Activated naive CD8-positive, alpha-beta T cell treated with anti-CD3 and anti-CD28 coated beads, Interleukin-2, amount 50 U/mL, for 16 hours (primary cell): ENCODE measurements at places on chromosomes 2 and 18.

- DNase-seq = no peak
Observed at GRCh38 chr2:167857416-167857815, 390.0 kb downstream of the STK39 start.

GRCh38 chr18:48889115-48889941 is 61.4 kb downstream of the SMAD7 start:
- DNase-seq = no peak

DNA sequence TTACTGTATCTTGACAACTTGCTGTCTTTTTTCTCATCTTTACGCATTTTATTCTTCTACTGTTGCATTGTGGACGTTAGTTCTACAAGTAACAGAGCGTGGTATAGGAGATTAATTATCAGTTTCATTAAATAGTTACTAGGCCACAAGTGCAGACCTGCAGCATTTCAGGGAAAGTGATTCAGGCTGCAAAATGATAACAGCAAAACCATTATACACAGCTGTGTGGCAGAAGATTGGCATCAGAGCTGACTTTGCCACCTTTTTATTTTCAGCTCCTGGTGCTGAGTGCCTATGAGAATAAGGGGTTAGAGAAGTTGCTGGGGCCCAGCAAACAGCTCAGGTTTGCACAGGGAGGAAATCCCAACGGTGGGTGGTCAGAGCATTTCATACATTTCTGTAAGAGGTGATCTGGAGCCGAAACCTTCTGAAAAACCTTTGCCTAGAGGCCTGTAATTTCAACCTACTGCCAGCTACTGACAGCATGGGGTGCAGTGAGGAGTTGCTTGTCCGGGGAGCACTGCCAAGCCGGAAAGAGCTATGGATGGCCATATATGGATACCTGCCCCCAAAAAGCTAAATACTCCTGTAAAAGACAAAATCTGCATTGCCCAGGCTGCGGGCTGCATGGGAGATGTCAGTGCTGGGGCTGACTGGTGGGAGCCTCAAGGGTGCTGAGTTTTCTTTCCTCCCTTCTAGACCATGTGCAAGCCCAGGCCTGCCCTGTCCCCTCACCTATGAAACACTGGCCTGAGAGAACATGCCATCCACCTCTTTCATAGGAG is 2.7 kb upstream of the CCBE1 start:
- DNase-seq = no peak

DNA sequence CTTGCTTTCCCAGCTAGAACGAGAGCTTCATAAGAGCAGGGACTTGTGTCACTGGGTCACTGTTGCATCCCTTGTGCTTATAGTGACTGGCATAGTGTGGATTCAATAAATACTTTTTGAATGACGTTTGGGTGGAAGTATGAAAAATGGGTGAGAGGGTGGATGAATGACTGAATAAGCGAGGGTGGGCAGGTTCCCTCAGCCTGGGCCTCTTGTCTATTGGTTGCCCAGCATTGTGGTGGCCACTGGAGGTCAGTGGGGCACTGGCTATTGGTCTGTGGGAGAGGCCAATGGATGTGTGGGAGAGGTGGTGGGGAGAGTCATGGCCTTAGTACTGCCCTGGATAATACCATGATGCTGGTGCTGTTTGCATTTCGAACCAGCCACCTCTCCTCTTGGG is 93.8 kb upstream of the SKOR2 start:
- DNase-seq = no peak

- no peak for DNase-seq
Observed at GRCh38 chr18:37654731-37655369, 89.3 kb upstream of the CELF4 start.

- no peak for DNase-seq
Observed at GRCh38 chr2:1024981-1025380, 74.3 kb downstream of the SNTG2 start.

DNA sequence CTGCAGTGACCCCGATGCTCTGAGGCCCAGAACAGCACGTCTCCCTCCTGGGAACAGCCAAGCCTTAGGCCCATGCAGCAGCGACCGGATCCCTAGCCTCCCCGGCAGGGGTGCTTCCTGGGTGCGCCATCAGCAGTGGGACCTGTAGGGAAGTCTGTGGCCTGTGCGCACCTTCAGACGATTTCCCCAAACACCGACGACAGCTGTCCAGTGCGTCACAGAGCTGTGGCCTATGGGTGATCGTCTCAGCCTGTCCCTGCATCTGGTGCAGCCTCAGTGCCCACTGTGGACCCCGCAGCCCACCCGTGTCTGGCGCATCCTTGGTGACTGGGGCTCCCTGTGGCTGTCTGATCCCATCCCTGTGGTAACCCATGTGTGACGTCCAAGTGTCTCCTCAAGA is 9.0 kb downstream of the GPC1 start:
- no peak for DNase-seq

DNA sequence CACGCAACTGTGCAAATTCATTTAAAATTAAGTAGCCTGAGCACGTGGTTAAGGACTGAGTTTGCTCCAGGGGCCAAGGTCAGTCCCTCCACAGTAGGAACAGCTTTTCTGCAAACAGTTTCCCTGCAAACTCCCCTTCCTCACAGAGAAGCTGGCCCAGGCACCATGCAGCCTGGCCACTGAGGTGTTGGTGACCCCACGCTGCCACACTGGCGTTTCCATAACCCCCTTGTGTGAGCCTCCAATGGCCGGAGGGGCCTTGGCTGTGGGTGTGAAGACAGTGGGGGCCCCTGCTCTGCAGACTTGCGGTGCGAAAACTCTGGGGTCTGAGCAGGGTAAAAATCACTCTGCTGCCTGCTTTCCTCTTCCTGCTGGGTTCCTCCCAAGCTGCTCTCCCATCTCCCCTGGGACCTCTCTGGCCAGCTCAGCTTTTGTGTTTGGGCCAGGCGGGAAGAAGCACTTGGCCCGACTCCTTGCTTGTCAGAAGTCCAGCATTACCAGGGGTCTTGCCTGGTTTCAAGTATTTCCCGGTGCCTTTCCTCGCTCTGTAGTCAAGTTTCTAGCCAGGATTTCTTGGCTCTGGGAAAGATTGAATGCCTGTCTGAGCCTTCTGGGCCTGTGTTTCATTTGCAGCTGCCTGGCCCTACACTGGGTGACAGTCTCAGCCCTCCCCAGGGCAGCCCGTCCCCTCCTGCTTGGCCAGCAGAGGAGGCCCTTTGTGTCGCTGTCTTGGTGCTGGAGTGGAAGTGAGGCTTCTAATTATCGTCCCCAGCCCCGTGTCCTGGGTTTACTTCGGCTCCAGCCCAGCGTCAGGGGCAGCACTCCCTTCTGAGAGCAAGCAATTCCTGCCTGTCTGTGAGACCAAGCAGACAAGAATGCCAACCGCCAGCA is 131.4 kb upstream of the SLC1A4 start:
- no peak for DNase-seq

DNA sequence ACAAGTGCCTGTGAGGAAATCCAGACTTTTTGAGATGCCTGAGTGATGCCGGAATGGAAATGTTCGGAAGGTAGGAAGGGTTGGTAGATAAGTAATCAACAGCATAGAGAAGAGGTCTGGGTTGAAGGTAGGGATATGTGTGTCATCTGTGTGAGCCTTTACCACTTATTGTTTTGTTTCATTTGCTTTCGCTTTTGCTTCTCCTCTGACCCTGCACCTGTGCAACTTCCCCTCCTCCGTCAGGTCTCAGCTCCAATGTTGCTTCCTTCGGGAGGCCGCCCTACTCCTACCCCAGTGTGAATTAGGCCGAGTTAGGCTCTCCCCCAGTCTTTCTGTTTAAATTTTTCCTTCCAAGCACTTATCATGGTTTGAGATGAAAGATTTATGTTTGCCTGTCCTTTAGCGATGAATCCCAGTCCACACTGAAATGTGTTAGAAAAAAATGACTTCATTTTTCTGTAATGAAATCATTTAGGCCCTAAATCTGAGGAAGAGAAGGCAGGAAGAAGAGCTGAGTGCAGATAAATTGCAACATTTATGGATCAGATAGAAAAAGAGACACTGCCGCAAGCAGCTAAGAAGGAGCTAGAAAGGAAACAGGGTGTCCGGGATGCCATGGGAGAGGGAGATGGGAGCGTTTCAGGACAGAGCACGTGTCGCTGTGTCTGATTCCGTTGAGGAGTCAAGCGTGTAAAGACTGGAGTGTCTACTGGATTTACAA is 139.6 kb upstream of the PELI1 start:
- DNase-seq = no peak

GRCh38 chr2:8574196-8575037 is 107.4 kb upstream of the ID2 start:
- DNase-seq = no peak

- DNase-seq = no peak
Observed at GRCh38 chr2:80852079-80852807, 547.7 kb upstream of the LRRTM1 start.

GRCh38 chr2:170248574-170249393 is 70.8 kb downstream of the MYO3B start:
- no peak for DNase-seq

DNA sequence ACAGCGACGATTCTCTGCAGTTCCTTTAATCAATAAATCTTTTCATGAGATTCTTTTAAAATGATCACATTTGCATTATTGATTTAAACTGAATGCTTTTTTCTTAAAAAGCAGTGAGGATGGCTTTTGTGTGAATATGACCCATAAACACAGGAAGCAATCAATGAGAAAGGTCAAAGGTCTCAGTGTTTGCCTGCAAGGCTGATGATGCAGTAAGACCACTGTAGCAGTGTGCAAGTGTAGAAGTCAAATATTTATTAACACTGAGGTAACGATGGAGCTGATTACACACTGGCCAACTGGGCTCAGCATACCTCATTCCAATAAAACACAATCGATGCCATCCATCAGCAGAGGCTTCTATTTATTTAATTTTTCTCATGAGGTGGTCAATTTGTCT is 633.5 kb downstream of the DCDC2C start:
- no peak for DNase-seq

- DNase-seq = no peak
Observed at GRCh38 chr2:223956300-223956699, 963 bp upstream of the MRPL44 start.

- no peak for DNase-seq
Observed at GRCh38 chr2:40435426-40436092, 16.3 kb downstream of the SLC8A1 start.

DNA sequence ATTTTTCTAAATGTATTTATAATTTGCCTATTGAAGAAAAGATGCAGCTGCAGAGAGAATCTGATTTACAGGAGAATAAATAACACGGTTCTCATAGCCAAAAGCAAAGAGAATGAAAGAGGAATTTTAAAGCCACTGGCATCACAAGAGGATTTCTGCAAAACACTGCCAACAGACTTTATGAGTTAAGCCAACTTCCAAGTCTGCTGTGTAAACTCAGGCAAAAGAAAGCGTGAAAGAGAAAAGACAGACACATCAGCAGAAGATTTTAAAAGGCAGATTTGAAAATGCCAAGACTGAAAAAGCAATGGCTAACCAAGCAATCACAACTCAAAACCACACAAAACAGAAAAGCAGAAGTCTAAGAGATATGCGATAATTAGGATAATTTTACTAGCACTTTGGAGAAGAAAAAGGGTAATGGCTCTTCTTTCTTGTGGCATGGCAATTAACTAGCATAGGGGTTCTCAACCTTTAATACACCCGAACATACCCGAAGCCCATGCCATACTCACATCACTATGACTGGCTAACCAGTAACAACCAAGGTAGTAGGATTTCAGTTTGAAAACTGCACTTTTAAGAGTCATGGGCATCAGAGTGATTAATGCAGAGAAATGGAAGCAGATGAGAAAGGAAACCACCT is 4.9 kb downstream of the DARS1 start:
- DNase-seq = no peak

- DNase-seq = peak; percentile 62
Observed at GRCh38 chr2:112481050-112481527, 867 bp upstream of the TTL start.

- no peak for DNase-seq
Observed at GRCh38 chr2:237552908-237553307, 13.5 kb upstream of the PRLH start.

- DNase-seq = no peak
Observed at GRCh38 chr2:219286436-219287115, 7.4 kb downstream of the DNAJB2 start.

DNA sequence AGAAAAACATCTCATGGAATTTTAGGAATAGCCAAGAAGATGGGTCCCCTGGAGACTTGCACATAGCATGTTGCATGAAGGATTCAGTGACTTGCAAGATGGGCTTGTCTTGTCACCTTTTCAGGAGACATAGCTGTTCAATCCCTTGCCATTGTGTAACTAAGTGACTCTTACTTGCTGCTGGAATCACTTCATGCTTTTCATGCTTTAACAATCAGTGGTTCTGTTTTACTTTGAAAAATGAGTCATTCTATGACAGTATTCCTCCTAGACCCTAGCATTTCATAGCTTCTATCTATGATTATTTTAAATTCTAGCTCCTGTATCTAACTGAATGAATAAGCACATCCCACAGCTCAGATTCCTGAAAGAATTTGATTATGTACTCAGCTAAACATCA is 2.8 kb downstream of the KYNU start:
- DNase-seq = no peak

DNA sequence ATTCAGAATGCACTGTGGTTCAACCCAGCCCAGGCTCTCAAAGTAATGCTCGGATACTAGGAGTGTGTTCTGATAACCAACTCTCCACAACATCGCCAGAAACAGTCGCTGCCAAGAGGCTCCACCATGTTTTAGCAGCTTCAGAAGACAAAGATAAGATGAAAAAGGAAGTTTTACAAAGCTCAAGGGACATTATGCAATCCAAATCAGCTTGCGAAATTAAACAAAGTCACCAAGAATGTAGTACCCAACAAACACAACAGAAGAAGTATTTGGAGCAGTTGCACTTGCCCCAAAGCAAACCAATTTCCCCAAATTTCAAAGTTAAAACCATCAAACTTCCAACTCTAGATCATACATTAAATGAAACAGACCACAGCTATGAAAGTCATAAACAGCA is 360.9 kb downstream of the XIRP2 start:
- no peak for DNase-seq

- DNase-seq = no peak
Observed at GRCh38 chr2:236161082-236161462, 7.1 kb downstream of the GBX2 start.

- no peak for DNase-seq
Observed at GRCh38 chr2:54579682-54580620, 123.8 kb downstream of the SPTBN1 start.

DNA sequence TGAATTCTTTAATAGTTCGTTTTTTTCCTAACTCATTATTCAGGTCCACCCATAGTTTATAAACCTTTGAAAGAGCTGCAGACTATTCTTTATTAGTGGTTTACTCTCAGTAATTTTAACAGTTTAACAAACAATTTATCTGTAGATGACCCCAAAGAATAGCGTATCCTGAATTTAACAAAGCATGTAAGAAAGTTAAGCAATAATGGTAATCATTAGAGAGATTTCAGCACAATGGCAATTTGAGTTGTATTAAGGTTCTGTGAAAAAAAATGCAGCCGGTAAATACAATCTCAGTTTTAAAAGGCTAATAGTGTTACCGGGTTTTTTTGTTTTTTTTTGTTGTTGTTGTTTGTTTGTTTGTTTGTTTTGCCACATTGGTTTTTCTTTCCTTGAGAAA is 40.3 kb downstream of the RBM45 start:
- no peak for DNase-seq

GRCh38 chr2:8544171-8544785 is 137.6 kb upstream of the ID2 start:
- DNase-seq = no peak

- DNase-seq = no peak
Observed at GRCh38 chr2:128410035-128410757, 91.5 kb upstream of the HS6ST1 start.
